ENCODE measurements at places on chromosomes 2 and 18.

- no peak for DNase-seq
Measured at GRCh38 chr2:46270384-46270783, 26.8 kb upstream of the EPAS1 start.

DNA sequence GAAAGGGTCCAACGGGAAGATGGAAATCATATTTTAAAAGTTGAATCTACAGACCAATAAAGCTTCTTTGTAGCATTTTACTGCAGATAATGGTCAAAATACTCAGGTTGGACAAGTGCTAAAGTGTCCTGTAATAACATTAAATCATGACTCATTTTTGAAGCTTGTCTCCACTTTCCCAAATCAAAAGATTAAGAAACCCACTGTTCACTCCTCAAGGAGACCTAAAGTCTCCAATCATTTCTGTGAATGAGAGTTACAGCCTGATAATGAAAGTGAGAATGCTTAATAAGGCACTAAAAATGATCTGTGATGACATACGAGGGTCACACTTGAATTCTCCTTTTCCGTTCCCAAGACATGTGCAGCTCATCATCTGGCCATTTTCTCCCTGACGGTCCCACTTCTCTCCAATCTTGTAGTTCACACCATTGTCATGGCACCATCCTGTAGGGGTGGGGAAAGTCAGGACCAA is 53.4 kb downstream of the ATIC start:
- DNase-seq: no peak

- no peak for DNase-seq
Measured at GRCh38 chr18:12476955-12477354, 69.2 kb downstream of the PRELID3A start.

DNA sequence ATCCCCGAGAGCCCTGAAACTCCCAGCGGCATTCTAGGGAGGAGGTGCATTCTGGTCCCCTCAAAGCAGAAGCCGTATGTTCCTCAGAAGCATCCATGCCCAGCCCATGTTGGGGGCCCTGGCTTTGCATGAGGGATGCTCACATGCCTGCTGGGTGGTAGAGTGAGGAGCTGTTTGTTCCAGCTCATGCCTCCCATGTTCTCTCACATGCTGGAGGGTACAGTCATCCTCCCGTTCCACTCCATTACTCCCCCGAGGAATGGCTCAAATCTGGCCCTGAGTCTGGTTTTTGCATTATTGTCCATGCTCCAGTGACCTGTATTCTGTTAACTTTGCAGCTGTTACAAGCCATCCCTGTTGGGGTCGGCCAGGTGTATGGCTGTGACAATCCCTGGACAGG is 24.1 kb downstream of the SLC14A2 start:
- no peak for DNase-seq

- DNase-seq: no peak
Measured at GRCh38 chr2:238726670-238727584, 121.0 kb upstream of the TWIST2 start.

- no peak for DNase-seq
Measured at GRCh38 chr18:51107082-51107481, 77.1 kb downstream of the SMAD4 start.

DNA sequence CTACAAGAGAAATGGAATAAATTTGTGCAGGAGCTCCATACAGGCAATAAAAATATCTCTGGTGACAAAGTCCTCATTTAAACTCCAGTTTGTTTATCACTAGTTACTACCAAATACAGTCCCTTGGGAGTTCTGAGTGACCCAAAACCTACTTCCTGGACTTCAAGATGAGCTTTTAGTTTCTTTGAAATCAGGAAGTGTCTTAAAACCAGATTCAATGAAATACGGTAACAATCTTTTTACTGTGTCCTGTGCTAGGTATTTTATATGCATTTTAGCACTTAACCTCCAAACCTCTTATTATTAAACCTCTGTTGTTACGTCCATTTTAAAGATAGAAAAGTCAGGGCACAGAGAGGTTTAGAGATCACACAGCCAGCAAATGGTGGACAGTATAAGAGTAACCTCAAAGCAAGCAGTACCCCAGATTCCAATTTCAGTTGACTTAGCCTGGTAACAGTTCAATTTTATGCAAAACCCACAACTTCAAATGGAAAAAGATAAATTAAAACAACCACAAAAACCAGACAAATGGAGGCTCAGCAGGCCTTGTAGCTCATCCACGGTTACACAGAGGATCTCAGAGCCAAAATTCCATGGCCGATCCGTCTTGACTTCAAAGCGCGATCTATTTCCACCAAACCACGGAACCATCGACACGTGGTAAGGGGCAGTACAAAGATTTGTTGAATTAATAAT is 1.3 kb upstream of the KCMF1 start:
- DNase-seq: no peak

DNA sequence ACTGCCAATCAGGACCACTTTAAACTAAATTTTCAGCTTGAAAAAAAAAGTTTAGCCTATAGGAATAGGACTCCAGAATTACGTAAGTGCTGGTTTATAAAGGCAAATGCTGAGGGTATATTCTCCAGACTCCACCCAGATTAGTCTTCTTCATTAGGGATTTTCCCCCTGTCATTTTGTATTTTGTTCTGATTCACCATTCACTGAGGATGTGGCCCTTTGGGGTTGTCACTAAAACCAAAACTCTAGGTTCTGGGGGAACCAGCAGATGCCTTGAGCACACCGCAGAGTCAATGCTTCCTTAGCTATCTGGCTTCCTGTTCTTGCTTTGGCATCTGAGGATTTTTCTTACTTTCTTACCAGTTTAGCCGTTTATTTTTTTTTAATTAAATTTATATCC is 10.5 kb downstream of the SCYGR4 start:
- DNase-seq: no peak

GRCh38 chr18:28099237-28099636 is 77.7 kb downstream of the CDH2 start:
- no peak for DNase-seq

DNA sequence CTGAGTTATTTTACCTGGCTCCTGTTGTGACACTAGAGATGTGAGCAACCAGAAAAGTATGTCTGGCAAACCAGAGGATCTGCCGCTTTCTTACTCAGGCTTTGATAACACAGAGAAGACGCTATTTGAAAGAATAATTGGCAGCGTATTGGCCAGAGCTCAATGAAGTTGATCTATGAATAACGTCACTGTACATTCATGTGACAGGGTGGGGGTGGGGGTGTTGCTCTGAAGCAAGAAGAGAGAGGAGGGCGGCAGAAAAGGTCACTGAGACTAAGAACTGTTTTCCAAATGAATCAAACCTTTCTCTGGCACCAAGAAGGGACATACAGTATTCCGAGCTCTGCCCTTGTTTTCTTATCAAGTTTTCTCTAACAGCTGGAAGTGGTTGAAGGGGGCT is 1.7 kb upstream of the ONECUT2 start:
- no peak for DNase-seq

GRCh38 chr2:230498506-230499107 is 82.6 kb downstream of the SP100 start:
- no peak for DNase-seq

DNA sequence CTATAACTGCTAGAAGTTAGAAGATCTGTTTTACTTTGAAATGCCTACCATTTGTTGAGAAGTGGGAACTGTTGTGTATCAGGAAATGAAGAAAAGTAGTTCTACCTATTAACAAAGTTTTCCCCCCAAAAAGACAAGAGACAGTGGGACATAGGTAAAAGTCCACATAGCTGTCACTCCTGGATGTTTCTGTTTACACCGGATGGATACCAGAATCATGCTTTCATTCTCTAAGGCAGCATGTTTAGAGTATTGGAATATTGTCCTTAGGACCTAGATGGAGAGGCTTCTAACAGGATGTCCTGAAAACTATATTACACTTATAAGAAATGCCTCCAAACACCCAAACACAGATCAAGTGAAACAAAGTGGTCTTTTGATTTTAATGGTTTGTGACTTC is 143.1 kb downstream of the MCFD2 start:
- DNase-seq: no peak

DNA sequence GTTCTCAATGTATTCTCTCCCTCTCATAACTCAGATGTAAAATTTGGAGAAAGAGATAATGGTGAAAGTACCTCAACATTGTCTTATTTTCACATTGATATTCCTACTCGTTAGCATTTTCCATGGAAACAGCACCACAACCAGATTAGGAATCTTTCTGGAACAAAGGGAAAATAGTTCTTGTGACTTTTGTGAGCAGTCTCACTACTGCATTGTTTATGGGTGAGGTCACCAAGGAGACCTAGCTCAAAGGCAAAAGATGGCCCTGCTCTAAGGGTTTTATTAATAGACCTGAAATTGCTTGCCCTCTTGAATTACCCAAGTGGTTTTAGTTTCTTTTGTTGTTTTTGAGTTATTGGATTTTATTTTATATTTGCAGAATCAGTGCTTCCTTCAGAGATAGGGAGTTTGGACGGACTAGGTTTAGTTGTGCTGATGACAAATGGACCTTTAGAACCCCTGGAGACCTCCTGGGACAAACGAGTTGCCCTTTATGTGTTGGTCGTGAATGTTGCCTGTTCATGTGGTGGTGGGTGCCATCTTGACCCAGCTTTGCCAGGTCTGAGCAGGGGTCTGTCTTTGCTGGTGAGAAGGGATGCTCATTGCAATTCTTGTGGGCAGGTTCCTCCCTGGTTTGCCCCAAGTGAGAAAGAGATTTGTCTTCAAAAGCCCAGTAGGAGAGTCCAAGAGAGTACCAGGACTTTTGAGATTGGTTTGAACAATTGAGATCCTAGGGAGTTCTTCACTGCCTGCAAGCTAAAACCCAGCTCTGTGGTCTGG is 58.1 kb downstream of the INPP4A start:
- DNase-seq: no peak

DNA sequence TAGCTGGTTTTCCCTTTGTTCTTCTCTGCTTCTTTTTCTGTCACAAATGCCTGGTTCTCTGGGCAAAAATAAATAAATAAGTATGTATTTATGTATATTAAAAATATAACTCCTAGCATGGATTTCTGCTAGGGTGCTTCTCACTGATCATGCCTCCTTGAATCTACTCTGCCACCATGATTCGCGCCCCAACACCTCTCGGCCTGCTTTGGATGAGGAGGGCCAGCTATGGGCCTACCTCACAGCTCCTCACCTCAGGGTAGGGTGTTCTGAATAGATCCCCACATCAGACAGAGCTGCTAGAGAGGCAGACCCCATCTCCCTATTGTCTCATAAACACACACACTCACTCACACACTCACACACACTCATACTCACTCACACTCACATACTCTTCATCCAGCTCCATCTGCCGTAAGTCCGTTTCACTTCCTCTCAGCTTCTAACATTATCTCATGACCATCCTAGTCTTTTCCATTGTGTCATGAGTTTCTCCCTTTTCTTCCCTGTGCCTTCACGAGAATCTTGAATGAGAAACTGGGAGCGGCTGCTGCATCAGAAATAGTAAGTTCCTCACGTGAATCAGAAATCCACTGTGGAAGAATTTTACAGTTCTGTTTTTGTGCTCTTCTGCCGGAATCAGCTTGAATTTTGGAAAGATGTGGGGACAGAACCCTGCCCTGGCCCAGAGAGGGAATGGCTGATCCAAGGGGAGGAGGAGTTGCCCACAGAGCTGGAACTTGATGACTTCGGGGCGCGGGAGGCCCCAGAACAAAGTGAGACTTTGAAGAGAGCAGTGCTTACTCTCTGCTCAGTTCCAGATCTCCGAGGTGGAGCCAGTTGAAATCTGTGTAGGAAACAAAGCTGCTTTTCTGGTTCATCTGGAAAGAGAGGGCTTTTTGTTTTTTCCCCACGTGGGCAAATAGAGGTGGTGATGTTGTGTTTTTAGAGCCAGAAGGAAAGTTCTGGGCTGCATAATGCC is 20.9 kb downstream of the ANXA4 start:
- no peak for DNase-seq

- no peak for DNase-seq
Measured at GRCh38 chr2:192327576-192327975, 132.8 kb upstream of the TMEFF2 start.

- no peak for DNase-seq
Measured at GRCh38 chr2:212156088-212156487, 382.5 kb downstream of the ERBB4 start.

DNA sequence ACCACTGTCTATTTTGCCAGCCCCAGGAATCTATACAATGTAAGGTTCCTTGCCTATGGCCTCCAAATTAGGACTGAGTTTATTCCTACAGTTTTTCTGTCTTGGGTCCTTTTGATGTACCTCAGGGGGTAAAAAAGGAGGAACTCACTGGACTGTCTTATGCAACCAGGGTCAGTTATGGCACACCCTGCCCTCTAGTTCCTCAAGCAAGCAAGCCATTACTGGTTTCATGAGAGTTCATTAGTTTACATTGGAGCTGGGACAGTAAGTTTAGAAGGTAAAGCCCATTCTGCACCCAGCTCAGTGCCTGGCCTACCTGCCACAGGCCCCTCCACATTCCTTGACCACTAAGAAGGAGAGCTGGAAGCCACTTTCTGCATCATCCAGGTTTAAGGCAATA is 68.7 kb upstream of the WIPF1 start:
- no peak for DNase-seq

GRCh38 chr2:118607641-118608040 is 239.8 kb downstream of the EN1 start:
- DNase-seq: no peak

DNA sequence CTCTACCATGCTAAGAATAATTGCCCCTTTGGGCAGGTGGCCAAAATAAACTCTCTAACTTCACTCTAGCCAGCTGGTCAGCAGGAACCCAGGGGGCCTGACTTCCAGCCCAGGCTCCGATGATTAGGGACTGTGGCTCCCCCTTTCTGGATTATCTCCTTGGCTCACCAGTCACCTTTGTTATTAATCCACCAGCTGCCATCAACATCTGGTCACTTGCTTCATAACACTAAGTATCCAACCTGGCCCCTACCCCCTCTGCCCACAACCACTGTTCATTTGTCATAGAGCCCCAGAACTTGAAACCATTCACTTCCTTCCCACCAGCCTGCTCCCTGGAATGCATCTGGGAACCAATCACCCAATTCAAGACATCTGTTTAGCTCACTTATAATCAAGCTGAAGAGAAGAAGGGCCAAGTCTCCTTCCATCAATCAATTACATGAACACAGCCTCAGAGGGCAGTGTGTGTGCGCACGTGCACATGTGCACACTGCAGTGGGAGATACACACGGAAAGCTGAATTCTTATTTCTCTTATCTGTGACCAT is 215.1 kb downstream of the ALK start:
- no peak for DNase-seq

GRCh38 chr2:6793371-6793770 is 72.3 kb downstream of the CMPK2 start:
- no peak for DNase-seq

- no peak for DNase-seq
Measured at GRCh38 chr2:43540021-43540779, 55.6 kb downstream of the THADA start.

- DNase-seq: no peak
Measured at GRCh38 chr2:117774716-117775115, 39.8 kb upstream of the DDX18 start.

- no peak for DNase-seq
Measured at GRCh38 chr18:48922226-48922800, 28.5 kb downstream of the SMAD7 start.

GRCh38 chr2:100928235-100928634 is 73.9 kb upstream of the RPL31 start:
- no peak for DNase-seq
